ENCODE measurements at places on chromosomes 5 and 9.

GRCh38 chr5:150788977-150789376 is 10.4 kb downstream of the SMIM3 start:
- no peak for DNase-seq

GRCh38 chr5:179874136-179874535 is 15.5 kb upstream of the MRNIP start:
- no peak for DNase-seq

DNA sequence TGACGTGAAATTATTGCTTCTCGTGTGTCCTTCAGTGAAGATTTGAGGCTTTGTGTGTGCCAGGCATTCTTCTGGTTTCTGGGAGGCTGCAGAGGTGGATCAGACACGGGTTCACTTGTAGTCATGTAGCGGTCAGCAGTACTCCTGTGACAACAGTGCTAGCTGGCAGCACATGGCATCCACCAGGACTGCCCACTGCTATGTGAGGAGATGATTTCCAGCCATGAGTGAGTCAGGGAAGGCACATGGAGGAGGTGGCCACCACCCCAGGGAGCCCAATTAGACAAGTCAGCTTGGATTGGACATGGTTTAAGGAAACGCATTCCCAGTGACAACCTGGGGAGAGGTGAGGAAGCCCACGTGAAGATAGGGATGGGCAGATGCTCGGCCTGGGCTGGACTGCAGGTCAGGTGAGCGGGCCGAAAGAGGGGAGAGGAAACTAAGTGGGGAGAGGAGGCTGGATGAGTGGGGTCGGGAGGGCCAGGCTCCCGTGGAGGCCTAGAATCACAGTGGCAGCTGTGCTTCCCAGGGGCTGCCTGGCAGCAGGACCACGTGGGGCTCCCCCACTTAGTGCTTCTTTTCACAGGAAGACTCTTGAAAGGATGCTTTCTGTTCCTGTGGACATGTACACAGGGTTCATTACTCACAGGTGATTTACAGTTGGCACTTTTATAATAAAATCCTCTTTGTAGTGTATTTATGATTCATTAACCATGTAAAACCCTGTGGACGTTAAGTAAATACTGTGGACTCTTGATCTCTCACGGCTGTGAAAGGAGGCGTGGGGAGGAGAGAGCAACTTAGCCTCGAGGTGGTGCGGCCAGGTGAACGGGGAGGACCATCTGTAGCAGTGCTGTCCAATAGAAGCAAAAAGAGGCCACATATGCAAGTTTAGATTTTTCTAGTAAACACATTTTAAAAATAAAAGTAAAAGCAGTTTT is 80.0 kb upstream of the OTULINL start:
- no peak for DNase-seq

DNA sequence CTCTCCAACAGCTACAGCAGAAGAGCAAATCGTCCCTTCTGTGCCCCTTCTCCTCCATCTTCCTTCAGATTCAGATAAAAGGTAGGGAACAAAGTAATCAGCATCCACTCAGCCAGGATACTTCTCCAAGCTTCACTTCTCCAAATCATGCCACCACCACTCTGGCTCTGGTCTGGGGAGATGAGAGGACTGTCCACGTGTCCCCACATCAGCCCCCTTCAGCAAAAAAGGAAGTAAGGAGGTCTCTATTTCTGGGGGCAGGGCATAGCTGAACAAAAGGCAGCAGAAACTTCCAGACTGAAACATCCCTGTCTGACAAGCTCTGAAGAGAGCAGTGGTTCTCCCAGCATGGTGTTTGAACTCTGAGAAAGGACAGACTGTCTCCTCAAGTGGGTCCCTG is 116.9 kb downstream of the C5orf15 start:
- DNase-seq, result no peak

DNA sequence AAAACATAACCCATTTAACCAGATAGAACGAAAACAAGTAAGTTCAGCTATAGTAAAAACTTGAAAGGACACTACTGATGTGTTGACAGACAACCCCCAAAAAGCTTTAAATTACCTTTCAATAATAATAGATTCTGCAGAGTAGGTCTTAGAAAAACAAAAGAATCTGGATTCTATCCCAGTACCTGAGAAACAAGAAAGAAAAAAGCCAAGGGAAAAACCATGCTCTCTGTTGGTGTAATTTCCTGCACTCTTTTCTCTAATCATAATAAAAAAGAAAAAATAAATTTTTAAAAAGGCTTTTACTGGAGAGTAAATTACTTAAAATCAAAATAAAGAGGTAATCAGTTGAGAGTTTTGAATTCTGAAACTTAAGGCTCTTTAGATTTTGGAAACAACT is 1090.4 kb downstream of the PTPRD start:
- DNase-seq, result no peak

- DNase-seq, result no peak
Observed at GRCh38 chr9:93416530-93417235, 34.8 kb upstream of the FAM120A start.

- DNase-seq, result no peak
Observed at GRCh38 chr9:37172557-37172956, 52.2 kb downstream of the ZCCHC7 start.

GRCh38 chr9:121765021-121765950 is 113.9 kb downstream of the DAB2IP start:
- DNase-seq, result no peak

- DNase-seq, result no peak
Observed at GRCh38 chr5:137348759-137349158, 150.4 kb downstream of the SPOCK1 start.

GRCh38 chr9:21830589-21830988 is 28.2 kb downstream of the MTAP start:
- no peak for DNase-seq

DNA sequence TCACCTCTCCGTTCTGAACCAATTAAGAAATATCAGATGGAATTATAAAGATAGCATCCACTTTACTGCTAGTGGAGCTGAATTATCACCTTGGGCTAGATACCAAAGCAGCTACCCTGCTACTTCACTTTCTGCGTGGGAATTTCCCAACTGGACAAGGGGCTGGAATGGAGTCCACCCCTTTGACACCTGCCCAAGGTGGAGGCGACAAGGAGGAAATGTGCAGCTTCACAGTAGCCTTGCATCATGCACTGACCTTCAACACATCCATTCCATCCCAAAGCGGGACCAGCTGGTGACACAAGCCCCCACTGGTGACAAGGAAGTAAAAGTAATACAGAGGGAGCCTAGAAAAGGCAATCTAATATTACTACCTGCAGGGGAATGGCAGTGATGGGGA is 30.7 kb downstream of the CTNND2 start:
- no peak for DNase-seq

DNA sequence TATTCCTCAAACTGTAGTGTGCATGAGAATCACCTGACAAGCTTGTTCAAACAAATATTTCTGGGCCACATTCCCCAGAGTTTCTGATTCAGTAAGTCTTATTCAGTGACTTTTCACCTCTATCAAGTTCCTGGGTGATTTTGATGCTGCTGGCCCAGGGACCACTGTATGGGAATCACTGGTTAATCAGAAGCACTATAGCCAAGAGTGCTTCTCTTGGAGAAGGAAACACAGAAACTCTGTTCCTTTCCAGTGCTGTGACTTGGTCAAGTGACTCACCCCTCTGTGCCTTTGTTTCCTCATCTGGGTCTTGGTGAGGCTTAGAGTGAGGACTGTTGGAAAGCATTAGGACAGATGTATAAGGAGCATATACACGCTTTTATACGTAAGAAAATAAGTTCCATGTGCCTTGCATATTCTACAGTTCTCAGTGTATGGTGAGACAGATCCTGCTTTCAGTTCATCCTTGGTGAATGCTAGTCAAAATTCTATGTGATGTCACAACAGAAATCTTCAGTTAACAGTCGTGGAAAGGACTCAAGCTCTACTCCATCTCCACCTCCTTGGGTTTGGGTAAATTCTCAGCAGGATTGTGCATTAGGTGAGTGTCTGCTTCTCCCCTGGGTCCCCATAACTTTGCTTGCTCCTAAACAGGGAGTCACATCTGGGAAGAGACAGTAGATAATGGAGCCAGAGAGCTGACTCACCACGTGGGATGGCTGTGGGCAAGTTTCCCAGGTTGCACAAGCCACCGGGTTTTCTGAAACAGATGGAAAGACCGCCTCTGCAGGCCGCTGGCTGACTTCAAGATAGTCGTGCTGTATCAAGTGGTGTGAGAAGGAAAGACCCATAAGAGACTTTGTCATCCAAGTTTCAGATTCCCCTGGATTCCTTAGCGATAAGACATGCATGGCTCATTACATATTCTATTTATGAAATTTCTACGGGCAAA is 117.0 kb downstream of the NXNL2 start:
- no peak for DNase-seq

- DNase-seq, result no peak
Observed at GRCh38 chr5:153321478-153321877, 169.0 kb upstream of the GRIA1 start.

DNA sequence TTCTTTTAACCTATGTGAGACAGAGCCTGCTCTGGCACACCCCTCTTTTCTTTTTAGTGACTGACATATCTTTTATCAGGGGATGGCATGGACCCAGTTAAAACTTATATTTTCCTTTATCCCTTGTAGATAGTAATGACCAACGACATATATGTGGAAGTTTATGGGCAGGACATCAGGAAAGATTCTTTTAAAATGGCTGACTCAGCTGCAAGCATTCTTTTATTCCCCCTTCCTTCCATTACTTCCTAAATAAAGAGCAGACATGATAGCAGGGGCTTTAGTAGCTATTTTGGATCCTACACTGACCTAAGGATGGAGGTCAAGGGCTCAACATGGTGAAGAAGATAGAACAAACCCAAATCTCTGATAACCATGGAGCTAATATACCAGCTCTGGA is 25.0 kb upstream of the VPS13A start:
- DNase-seq, result no peak

GRCh38 chr5:62309107-62309506 is 3.1 kb downstream of the KIF2A start:
- no peak for DNase-seq

GRCh38 chr5:81782811-81783210 is 31.9 kb upstream of the SSBP2 start:
- DNase-seq, result no peak

DNA sequence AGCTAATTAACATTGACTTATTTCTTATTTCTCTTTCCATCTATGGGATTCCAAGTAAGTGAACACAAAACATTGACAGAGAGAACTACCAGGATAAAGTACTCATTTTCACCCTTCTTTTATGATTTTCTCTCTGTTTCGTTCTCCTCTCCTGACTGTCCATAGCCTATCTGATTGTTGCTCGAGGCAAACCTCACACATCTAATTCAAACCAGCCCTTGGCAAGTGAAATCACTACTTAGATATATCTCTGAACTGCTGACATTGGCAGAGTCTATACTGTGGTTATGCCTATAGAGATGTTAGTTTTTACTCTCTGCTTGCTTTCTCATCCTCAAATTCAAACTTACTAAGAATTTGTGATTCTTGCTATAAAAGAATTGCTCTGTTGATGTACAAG is 248.8 kb downstream of the ISL1 start:
- DNase-seq, result no peak

GRCh38 chr5:1471240-1471853 is 26.1 kb upstream of the SLC6A3 start:
- DNase-seq, result no peak

GRCh38 chr5:52945040-52945439 is 44.1 kb upstream of the ITGA2 start:
- DNase-seq, result no peak

GRCh38 chr5:89313044-89313443 is 430.1 kb upstream of the MEF2C start:
- DNase-seq, result no peak

- DNase-seq, result no peak
Observed at GRCh38 chr5:157665467-157666070, 5.8 kb upstream of the C5orf52 start.

DNA sequence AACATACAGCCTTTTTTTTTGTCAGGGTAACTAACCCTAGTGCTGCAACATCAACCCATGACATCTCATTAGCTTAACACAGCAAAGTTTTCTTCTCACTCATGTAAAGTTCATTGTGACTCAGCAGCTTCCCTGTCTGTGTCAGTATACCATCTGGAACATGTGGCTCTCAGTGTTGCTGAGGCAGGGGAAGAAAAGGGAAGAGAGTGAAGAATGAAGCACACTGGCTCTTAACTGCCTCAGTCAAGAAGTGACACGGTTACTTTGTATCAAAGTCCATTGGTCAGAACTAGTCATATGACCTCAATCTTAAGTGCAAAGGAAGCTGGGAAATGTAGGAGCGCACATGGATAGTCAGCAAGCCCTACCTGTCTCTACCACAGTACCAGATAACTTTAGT is 185.0 kb upstream of the ELL2 start:
- DNase-seq, result no peak

GRCh38 chr9:108537756-108538155 is 318.0 kb downstream of the ACTL7B start:
- DNase-seq, result no peak

GRCh38 chr9:124042201-124042721 is 30.7 kb downstream of the LHX2 start:
- no peak for DNase-seq

DNA sequence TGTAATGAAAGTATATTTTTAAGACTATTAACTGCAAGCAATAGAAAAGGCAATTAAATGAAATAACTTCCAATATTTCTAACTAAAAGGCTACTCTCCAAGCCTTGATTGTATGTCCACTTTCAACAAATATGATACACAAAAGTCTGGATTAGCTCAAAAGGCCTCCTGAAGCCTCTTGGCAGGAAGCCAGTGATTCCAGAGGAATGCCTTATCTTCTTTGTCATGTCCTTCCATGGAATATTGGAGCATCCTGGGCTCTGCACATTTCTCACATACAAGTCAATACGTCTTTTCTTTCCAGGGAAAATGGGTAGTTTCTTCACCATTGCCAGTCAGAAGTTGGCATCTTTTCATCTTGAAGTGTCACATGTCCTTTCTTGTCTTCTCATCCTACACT is 357.8 kb downstream of the KDM4C start:
- no peak for DNase-seq

DNA sequence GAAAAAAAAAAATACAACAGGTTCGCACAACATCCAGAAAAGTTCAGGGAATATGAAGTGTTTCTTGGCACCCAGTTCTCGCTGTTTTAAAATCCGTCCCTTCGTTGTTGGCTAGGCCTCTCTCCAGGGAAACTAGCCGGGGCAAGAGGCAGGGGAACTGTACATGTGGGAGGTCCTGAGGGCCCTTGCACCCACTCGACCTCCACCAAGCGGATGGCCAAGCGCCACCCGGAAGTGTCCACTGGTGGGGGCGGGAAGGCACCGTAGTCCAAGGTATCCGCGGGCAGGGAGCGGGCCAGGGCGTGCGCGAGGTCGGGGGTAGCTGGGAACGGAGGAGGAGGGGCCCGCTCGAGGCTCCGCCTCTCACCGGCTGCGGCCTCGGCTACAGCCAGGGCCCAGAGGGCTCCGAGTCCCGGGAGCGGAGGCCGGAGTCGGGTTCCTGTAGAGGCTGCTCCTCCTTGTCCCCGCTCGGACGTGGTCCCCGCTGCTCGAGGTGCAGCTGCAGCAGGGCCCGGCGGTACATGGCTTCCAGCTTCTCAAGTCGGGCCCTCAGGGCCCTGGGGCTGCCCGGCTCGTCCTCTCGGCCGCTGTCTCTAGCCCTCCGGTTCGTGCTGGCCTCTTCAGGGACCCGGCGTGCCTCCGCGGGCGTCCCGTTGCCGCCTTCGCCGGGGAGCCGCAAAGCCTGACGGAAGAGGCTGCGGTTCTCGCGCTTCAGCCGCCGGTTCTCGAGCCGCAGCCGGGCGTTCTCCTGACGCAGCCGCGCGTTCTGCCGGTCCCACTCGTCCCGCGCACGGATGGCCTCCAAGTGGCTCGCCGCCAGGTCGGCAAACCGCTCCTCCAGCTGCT is 720 bp downstream of the TUSC1 start:
- DNase-seq, result no peak
